ENCODE measurements at places on chromosomes 2 and 18. TPM values are rescaled to one million over a fixed set of nuclear protein-coding genes. Genes with fewer than 3 reads are reported as not detected.

The INHBB gene
- total RNA-seq = 0.28 TPM

The TCF7L1 gene
- 0.72 TPM for total RNA-seq

The STK25 gene
- total RNA-seq = 203 TPM

The POTEJ gene
- total RNA-seq = not detected

DNA sequence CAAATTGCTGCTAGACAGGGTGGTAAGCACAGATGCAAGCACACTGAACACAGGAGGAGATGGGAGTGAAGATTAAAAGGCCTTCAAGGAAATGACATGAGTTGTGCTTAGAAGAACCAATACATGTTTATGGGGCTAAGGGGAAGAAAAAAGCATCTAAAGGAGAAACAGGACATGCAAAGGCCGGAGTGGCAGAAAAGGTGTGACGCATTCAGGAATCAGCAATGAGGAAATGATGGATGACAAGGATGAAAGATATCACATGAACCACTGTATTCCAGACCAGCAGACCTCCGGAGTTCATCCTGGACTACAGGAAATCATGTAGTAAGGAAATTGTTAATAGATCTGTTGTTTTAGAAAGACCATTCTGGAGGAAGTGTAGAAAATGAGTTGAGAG lies 42.8 kb downstream of the PPP4R1 start:
- no peak for DNase-seq

DNA sequence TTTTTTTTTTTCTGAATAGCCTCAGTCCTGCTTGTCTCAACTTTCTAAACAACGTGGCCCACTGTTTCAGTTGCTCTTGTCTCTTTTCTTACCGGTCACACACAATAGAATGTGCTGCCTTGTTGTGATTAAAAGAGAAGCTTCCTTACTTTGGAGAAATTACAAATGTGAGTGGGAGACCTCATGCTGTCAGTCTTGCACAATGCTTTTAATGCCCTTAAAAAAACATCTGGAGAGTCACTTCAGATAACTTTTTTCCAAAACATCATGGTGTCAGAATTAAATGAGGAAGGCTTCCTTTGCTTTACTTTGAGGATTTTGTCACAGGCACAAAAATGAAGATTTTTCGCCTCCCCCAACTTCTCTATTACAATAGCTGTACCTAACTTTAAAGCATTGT lies 37.7 kb downstream of the LHCGR start:
- no peak for DNase-seq

DNA sequence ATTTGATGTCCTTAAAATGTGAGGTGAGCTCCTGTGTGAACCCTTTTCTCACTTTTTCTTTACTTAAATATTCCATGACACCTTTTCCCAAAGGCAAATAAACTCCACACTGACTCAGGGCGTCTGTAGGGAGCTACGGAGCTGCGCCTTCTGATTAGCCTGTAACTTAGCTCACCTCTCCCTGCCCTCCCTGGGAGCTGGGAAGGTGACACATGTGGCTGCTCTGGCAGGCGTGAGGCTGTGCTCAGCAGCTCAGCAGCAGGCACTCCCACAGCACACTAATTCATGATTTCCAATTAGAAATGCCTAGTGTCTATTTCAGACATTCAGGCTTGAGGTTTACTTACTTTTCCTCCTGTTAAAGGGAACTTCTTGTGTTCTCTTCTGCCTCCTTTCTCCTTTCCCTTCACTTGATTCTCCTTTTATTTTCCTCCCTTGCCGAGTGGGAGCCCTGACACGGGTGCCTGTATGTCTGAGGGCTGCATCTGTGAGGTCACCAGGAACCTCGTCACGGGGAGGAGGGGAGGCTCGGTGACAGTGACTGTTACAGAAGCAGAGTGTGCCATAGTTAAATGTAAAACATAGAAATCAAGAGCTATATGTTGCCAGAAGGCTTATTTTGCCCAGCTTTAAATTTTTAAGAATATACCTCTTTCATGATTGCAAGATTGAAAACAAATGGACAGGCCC lies 437.1 kb downstream of the DCDC2C start:
- DNase-seq = no peak

The FAM237A gene
- not detected for total RNA-seq

DNA sequence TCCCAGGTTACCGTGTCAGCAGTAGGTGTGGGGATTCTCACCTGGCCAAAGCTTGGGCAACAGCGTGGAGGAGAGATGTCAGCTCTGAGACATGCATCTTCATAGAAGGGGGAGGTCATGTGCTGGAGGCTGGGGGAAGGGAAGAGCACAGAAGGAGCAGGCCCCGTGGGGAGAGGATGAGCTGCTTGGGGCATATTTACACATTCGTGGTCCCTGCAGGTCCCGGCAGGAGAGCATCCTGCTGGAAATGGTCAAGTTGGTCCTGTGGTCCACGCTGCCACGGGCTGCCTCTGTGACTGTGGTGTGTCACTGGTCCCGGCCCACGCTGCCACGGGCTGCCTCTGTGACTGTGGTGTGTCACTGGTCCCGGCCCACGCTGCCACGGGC lies 195.1 kb upstream of the TWIST2 start:
- DNase-seq = no peak

The TP53I3 gene
- total RNA-seq = 26.9 TPM

DNA sequence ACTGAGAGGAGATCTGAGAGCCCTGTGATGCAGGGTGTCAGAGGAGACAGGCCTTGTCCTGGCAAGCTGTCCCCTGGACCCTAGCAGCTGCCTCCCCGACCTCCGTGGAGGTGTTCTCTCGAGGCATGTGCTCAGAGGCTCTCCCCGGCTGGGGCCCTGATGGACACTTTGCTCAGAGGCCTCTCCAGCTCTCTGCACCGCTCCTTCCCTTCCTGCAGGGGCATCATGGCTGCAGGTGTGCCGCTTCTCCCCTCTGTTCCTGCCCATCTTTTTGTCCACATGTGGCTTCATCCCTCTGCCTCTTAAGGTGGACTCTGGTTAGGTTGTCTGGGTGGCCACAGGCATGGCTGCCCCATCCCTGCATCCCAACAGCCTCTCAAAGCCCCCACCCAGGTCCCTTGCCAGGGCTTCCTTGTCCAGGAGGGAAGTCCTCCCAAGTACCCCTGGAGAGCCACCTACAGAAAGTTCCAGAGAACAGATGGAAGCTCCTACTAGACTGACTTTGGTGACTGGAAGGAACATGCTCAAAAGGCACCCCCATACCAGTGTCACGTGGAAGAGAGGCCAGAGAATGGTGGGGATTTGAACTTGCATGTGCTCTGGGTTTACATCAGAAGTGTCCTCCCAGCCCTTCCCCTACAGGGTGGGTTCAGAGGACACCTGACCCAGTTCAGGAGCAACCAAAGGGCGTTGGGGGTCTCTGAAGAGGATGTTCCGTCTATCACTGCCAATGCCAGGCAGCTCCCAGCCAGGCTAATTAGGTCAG lies 120.4 kb downstream of the KLHL29 start:
- no peak for DNase-seq

GRCh38 chr18:5892823-5893431 lies 2.4 kb downstream of the TMEM200C start:
- peak; percentile 34 for DNase-seq

DNA sequence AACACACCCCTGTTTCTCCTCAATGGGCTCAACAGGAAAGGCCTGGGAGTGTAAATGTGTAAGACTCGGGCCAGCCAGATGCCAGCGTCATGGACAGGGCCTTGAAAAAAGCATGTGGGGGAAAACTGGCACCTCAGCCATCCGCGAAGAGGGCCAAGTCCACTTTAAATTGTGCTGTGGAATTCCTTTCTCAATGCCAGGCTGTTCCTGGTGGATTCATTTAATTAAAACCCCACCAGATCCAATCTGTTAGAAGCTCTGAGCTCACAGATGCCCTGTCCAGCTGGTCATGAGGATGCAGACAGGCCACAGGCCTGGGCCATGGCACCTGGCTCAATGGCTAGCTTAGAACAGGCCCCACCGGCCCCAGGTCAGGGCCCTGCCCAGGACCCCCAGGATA lies 24.8 kb downstream of the KCNK3 start:
- no peak for DNase-seq

- DNase-seq = no peak
Measured at GRCh38 chr2:25854613-25855012, 23.7 kb downstream of the ASXL2 start.

The SATB2 gene
- total RNA-seq = 8.4 TPM

DNA sequence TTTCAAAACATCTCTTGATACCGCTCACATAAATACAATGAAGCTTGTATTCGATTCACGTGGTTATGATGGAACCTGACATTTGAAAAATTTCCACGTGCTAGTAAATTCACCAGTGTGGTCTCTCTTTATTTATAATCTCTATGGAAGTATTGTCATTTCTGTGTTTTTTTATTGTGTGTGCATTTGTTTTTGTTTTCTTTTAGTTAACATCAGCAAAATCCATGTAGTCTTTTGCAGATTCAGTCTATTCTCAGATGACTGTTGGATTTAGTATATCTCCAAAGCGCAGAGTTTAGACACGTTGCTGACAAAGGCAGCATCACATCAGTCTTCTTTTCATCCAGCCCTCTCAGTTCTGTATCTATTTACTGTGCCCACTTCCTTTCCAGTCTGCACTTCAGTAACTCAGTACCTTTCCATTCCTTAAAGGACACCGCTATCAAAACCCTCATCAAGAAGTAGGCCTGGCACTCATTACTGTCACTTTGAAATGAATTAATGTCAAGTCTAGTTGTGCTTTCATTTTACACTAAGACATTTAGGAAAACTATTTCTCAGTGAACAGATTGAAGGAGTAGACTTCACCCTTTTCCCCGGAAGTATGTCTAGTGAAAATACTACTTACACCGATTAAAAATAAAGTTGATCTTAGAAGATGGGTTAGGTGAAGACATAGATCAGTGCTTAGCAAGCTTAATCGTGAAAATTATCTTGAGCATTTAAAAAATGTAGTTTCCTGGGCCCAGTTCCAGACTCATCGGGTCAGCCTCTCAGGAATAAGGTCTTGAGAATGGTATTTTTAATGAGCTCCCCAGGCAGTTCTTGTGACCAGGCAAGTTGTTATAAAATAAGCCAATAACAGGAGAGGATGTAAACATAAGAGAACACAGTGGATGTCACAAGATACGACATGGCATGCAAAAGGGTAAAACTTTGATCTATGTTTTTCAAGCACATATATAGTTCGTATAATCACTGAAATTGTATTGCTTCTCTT lies 506.8 kb upstream of the ZEB2 start:
- peak; percentile 49 for DNase-seq

The RAMP1 gene
- 19.2 TPM for total RNA-seq

All from IMR-90 (cell line).